ENCODE measurements at places on chromosomes 3 and 15.

DNA sequence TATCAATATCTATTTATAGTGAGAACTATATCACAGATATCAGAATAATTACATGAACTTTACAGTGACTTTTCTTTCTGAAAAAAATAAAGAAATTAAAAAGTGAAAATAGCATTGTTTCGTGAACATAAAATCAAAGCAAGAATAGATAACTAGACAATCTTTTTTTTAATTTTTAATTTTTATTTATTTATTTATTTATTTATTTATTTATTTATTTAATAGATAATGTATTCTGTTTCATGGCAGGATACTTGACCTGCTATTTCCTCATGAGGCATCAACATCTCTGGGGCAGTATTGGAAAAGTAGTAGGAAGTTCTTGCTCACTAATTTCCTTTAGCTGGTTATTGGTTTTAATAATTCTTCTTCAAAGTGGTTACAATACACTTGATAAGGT, 33.3 kb downstream of the SLITRK3 start:
- DNase-seq: no peak

DNA sequence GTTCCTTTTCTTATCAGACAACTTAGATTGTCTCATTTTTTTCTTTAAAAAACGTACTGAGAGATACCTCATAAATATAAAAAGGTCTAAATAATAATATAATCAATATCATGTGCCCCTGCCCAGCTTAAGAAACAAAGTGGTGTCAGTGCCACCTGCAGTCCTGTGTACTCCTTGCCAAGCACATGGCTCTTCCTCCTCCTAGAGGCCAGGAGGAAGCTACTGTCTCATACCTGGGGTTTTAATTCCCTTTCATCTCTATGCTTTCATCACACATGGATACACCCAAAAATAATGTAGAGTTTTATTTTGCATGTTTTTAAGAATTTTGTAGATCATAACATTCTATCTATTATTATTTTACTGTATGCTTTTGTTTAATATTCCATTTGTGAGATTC, 98.6 kb upstream of the C15orf61 start:
- DNase-seq: no peak

DNA sequence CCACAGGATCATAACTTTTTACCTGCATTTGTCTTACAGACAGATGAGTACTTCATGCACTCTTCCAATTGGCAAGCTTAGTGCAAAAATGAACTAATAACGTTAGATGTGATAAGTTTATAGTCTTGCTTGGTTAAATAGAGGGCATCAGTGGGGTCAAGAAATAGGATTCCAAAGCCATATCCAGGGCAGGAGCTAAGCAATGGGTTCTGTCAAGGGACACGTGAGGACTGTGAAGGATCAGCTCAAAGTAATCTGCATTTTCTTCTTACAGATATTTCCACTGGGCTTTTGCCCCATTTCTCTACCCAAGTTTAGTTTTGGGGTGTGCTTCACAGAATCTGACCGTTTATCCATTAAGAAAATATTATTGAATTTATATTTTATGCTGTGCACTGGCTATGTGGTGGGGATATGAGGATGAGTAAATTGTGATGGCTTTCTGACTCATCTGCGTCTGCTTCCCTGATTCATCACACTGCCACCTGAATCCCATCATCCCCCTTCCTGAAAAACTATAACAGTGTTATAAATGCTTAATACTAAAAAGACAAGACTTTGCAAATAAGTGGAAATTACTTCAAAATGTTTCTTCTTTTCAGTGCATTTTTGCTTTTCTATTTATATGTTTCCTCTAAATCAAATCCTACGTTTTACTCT, 17.5 kb downstream of the PPP2R3A start:
- peak; percentile 3 for DNase-seq

DNA sequence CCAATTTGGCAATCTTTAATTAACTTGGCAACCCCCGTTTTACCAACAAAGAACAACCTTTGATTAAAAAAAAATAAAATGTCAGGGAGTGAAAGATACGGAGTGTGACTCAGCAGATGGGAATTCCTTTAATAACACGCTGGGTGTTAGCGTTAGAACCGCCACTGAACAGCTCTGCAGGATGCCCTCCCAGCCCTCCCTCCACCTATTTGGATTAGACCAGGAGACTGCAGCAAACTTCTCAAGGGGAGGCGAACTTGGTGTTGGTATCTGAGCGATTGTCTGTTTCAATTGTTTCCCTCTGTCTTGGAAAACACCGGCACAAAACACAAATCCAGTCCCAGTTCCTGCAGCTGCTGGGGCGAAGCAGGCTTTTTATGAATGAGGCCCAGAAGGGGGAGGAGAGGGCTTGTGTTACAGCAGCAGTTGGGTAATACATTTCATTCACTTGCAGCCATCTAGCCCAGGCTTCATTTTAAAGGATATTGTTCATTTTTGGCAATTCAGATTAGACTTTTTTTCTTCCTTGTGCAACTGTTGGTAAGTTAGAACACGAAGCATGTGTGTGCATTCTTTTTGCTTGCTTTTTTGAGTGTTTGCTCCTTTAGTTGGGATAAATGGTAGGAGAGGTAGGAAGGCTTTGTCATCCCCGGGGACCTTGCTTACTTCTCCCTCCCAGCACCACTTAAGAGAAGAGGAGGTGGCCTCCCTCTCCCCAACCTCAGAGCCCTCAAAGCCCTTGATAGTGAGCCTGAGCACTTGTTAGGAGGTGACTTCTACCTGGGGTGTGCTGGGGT, 152.3 kb downstream of the IGF1R start:
- DNase-seq: peak; percentile 71

- no peak for DNase-seq
These were observed 785.3 kb downstream of the ROBO2 start for GRCh38 chr3:77825001-77825827.

GRCh38 chr3:76997733-76998132, 42.2 kb upstream of the ROBO2 start:
- DNase-seq: no peak

GRCh38 chr3:187002915-187003314, 72.6 kb downstream of the ST6GAL1 start:
- no peak for DNase-seq

- no peak for DNase-seq
These were observed 563.5 kb downstream of the PDCD6IP start for GRCh38 chr3:34361921-34362320.

- no peak for DNase-seq
These were observed 37.0 kb downstream of the ETFA start for GRCh38 chr15:76274226-76274625.

DNA sequence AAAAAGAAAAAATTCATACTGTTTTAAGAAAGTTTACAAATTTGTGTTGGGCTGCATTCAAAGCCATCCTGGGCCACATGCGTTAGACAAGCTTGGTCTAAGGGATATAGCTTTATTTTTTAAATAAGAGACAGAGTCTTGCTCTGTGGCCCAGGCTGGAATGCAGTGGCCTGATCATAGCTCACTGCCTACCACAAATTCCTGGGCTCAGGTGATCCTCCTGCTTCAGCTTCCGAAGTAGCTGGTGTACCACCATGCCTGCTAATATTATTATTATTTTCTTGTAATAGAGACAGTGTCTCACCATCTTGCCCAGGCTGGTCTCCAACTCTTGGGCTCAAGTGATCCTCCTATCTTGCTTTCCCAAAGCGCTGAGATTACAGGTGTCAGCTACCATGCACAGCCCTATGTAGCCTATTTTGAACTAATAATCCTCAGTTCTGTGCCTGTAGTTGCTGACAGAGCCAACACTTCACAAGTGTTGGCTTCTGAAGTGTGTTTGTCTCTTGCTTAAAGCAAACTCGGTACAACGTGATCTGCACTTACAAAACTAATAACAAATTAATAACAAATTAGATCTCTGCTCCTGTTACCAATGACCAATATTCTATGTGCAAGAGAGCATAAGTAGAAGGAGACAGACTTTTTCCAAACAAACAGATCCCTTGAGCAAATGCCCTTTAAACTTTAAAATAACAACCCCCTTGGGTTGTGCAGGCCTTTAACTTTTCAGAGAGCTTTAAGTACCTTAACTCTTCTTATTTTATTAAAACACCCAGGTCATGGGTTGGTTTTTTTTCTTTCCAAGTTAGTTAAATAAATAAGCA, 135.2 kb downstream of the VGLL4 start:
- no peak for DNase-seq

DNA sequence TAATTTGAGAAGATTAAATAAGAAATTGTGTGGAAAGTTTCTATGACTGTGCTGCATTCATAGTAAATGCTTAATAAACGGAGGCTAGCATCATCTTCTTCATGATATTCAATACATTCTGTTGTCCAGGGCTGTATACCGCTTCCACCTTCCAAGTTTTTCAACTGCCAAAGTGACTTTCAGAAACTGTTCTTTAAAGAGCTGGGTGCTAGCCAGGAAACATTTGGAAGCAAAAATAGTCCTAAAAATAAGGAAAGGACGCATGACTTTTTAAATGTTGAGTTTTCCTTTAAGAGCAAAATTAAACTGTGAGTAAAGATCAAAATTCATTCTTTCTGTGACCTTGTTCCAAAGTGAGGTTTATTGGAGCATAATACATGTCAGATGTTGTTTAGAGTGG, 9.4 kb upstream of the ERC2 start:
- DNase-seq: no peak

DNA sequence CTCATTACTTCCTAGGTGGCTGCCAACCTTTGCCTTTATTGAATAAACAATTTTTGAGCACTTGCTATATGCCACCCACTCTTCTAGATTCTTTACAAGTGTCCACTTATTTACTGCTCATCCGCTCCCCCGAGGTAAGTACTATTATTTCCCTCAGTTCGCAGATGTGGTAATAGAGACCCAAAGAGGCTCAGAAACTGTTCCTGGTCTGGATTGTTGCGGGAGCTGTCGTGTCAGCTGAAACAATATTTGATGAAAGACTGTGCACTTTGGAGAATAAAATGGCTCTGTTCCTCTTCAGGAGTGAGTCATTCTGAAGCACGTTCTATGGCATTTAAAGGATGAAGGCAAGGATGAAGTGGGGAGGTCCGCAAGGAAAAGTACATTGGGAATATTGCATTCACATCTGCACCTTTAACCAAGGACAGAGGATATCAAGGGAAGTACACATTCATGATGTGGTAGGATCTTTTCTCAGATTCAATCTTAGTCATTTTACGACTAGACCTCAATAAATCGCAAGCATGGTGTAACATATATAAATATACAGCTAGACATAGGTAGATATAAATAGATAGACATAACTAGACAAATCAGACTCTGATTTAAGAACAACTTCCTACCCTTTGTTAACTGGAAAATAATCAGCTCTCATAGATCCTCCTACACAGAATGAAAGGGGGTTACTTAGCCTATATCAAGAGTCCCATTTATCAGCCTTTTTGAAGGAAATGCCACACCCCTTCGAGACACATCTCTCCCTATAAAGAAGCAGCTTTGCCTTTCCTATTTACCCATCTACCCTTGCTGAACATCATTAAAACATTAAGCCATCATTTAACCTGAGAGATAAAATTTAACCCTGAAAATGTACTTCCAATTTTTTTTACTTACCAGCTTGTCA, 70.3 kb downstream of the RORA start:
- DNase-seq: no peak

DNA sequence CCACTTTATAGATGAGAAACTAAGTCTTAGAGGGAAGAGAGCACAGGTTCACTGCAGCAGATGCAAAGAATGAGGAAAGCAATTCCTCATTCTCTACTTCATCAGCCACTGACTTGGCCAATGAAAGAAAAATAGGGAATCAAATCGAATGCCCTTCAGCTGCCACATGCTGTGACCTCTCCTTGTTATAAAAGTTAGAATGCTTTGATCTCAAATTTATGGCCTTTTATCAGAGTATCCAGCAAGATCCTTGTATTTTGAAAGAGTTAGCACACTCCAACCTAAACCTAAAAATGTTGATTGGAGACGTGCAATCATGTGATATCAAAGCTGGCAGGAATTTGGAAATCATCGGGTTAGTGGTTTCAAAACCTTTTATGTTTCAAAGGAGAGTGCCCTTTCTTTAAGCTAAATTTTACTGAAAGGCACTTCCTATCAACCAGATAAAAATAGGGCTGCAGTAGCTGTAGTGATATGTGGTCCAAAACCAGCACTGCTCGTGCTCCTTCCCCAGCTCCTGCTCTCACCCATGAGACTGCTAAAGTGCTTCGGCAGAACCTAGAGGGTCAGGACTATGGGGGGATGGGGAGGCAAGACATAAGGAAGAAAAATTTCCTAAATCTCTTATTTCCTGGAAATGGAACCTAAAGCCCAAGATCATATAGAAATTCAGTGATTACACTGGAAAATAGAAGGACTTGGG, 617.0 kb downstream of the PYDC2 start:
- DNase-seq: no peak

GRCh38 chr3:61610316-61610715, 48.9 kb downstream of the PTPRG start:
- no peak for DNase-seq

DNA sequence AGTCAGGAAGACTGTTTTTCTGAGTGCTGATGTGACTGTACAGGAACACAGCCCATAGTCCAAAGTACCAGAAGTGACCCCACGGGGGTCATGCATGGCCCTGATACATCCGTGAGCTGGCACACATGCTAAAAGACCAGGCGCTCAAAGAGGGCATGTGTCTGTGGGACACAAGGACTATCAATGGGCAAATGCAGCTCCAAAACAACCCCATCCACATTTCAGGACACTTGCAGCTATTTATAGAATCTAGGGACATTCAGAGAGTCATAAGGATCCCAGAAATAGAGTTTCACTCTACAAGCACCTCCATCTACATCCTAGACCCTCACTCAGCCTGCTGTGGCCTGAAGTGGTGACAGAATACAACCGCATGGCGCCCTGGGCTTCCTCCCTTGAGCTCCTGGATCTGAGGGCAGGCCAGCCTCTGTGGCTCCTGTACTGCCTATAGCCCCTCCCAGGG, 17.0 kb downstream of the SLC25A20 start:
- DNase-seq: no peak

DNA sequence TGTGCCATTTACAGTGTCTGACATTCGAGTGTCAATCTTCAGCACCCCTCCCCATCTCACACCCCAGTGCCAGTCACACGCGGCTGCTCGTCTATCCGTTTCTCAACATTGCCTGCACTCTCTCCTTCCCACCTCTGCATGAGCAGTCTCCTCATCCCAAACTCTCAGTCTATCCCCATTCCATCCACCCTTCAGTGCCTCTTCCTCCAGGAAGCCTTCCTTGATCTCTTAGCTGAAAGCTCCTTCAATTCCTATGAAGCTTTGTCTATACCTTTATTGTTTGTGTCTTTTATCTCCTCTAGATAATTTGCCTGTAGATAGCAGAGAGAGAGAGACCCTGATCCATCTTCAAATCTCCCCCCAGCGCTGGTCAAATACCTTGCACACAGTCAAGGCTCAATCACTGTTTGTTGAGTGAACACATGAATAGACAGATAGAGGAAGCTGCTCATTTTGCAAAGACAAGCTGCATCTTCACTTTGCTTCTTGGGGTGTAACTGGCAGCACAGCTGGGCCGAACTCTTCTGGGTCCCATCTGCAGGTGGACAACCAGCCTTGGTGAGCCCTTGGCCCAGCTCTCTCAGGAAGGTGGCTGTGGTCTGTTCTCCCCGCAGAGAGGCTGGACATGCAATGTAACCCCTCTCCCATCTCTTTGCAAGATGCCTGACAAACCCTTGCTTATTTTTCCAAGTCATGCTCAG, 52.8 kb downstream of the ITGA11 start:
- no peak for DNase-seq

GRCh38 chr15:71753346-71753745, 57.0 kb upstream of the NR2E3 start:
- DNase-seq: no peak

- peak; percentile 64 for DNase-seq
These were observed 32.8 kb downstream of the DNASE1L3 start for GRCh38 chr3:58177747-58178527.
